ENCODE measurements at places on chromosomes 6 and 20.

- DNase-seq = peak; percentile 83
Observed at GRCh38 chr20:31606804-31607639, 1.9 kb downstream of the ID1 start.

DNA sequence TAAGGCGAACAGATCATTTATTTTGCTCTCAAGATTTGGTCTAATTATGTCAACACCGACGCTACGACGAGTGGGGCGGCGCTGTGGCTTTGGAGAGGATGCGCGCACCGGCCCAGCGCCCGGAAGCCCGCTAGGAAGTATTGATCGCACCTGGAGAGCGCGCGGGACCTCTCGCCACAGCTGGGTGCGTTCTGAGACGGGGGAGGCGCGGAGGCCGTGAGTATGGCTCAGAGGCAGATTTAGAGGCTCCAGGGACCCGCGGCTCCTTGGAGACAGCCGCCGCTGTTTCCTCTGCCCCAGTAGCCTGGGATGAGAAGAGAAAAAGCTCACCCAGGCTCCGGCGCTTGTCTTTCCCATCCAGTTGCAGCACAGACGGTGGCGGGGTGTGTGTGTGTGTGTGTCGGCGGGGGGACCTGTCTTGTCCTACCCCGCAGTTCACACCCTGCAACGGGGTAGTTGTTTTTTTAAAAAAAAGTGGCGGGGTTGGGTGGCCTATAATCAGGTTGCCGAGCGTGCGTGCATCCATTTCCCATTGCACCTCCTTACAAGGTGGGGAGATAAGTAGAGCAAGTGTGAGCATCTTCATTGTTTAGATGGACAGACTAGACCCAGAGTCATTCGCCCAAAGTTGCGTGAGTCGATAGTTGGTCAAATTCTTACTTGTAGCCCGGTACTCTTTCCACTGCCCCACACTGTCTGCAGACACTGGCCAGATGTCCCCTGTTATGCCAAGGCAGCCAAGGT lies 11.2 kb downstream of the TFAP2D start:
- no peak for DNase-seq

DNA sequence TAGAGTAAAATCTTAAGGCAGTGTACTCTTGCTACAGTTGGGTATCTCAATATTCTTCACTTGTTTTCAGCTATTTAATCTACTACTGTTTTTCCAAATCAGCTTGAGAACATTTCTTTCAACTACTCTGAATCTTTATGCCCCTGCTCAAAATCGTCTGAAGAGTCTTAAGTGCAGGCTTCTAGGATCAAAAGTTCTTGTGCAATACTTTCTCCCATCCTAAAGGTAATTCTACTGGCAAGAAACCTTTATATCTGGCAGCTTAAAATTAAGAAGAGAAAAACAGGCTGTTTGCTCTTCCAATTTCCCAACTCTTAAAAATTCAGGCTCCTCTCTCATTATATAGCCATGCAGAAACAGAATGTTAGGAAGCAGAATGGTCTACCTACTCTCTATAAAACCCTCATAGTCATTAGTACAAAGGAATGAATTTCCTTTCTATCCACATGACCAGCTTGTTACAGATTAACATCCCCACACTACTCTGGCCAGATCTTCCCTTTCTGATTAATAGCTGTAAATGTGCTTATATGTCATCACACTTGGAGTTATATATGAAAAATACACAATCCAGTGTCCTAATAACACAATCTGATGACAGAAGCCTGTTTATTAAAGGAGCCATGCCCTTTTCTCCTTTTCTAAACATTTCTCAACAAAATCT lies 122.2 kb upstream of the FAM184A start:
- DNase-seq = no peak

GRCh38 chr20:49666911-49667310 lies 46.8 kb downstream of the B4GALT5 start:
- DNase-seq = no peak

- DNase-seq = no peak
Observed at GRCh38 chr20:31797364-31797763, 21.8 kb upstream of the MYLK2 start.

GRCh38 chr6:90759664-90760063 lies 172.8 kb upstream of the MAP3K7 start:
- DNase-seq = no peak

- no peak for DNase-seq
Observed at GRCh38 chr20:25394276-25394675, 3.6 kb upstream of the ABHD12 start.

- DNase-seq = no peak
Observed at GRCh38 chr6:56017198-56017597, 141.8 kb upstream of the BMP5 start.

- no peak for DNase-seq
Observed at GRCh38 chr6:6866656-6867403, 240.9 kb upstream of the RREB1 start.

DNA sequence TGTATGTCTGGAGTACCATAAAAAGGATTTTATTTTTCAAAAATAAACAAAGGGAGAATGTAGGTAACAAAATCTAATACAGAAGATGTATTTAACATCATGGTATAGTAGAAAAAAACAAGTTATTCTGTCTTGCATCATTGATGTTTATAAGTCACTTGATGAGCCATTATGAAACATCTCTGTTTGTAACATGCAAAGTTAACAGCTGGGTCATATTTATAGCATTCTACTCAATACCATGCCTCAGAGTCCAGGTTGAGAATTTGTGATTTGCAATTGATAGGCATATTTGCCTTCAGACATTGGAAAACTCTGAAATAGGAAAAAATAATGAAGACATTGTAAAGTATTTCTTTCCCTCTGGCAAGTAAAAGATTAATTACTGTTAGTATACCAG lies 52.3 kb upstream of the IL20RA start:
- no peak for DNase-seq

- peak; percentile 55 for DNase-seq
Observed at GRCh38 chr6:109034526-109034925, 60.1 kb downstream of the SESN1 start.

- DNase-seq = no peak
Observed at GRCh38 chr6:163489584-163489983, 75.1 kb downstream of the QKI start.

DNA sequence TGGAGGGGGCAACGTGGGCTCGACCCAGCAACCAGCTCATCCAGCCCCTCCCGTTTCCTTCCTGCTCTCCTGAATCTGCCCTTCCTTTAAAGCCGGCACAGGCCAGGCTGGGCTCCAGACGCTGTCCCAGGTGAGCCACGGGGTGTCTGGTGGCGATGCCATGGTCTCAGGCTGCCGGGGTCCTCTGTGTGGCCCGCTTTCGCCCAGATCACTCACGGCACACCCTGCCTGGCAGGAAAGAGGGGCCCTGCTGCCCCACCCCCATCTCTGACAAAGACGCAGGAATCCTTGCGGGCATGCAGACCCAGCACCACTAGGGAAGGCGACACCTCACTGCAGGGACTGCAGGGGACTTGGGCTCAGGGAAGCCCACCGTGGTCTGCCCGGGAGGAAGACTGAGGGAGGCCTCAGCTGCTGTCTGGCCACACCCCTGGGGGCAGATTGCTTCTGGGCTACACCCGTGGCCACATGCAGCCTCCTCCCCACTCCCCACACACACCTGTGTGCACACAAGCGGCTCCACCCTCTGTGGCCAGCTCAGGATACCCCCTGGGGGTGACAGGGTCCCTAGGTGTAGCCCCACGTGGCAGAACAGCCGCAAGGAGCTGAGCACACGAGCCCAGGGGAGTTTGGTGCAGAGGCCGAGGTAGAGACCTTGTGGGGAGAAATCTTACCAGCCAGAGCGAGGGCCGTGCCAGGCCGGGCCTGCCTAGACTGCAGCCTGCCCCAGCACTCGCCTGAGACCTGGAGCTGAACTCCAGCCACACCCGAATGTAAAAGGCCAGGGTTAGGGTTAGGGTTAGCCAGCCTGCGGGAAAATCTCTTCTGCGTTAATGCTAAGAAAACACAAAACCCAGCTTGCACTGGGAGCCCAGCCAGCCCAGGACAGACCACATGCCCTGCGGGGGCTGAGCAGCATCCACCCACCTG lies 104.6 kb downstream of the DLL1 start:
- no peak for DNase-seq

- DNase-seq = peak; percentile 67
Observed at GRCh38 chr6:118618676-118619377, 32.6 kb downstream of the CEP85L start.

DNA sequence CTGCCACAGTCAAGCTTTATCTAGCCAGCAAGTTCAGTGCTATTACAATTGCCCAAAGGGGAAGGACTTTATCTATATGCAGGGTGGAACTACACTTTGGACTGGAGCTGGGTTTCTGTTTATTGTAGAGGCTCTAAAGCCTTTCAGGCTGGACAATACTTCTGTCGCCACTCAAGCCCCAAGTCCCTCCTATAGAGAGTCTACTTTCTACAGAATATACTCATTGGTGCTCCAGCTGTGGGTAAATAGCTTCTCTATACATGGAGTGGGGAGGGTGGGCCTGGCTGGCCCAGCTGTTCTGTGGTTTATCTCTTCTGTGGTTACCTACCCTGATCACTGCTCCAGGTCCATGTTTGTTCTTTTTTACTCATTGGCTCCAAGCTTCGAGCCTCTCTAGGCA lies 151.8 kb upstream of the MYLIP start:
- DNase-seq = no peak

GRCh38 chr6:146028252-146028795 lies 538 bp upstream of the GRM1 start:
- peak; percentile 47 for DNase-seq

- no peak for DNase-seq
Observed at GRCh38 chr6:51995214-51995755, 92.1 kb downstream of the PKHD1 start.

- no peak for DNase-seq
Observed at GRCh38 chr20:47868744-47869143, 83.5 kb upstream of the SULF2 start.

GRCh38 chr6:111989743-111990142 lies 64.2 kb upstream of the CCN6 start:
- DNase-seq = no peak

- no peak for DNase-seq
Observed at GRCh38 chr6:90865513-90865912, 278.6 kb upstream of the MAP3K7 start.

GRCh38 chr6:113445201-113445600 lies 411.9 kb upstream of the MARCKS start:
- no peak for DNase-seq

Data from erythroblast (primary cell).